Activated T-cell treated with anti-CD3 and anti-CD28 coated beads, Interleukin-2, amount 50 U/mL, for 24 hours (primary cell): ENCODE measurements at places on chromosomes 16 and 17.

DNA sequence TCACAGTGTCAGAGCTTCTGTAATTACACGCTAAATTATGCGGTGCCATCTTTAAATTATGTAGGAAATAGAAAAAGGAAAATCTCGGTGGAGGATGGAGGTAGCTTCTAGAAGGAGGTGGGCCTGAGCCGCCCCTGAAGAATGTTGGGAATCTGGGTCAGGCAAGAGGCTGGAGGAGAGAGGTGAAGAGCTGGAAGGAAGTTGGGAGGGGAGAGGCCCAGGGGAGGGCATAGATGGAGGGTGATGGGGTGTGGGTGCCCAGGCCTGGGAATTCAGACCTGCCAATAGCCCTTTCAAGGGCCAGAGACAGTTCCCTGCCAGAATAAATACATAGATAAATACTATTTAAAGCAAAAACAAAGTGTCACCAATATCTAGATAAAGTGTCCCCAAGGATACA is 415.0 kb upstream of the HSBP1 start:
- no peak for DNase-seq

DNA sequence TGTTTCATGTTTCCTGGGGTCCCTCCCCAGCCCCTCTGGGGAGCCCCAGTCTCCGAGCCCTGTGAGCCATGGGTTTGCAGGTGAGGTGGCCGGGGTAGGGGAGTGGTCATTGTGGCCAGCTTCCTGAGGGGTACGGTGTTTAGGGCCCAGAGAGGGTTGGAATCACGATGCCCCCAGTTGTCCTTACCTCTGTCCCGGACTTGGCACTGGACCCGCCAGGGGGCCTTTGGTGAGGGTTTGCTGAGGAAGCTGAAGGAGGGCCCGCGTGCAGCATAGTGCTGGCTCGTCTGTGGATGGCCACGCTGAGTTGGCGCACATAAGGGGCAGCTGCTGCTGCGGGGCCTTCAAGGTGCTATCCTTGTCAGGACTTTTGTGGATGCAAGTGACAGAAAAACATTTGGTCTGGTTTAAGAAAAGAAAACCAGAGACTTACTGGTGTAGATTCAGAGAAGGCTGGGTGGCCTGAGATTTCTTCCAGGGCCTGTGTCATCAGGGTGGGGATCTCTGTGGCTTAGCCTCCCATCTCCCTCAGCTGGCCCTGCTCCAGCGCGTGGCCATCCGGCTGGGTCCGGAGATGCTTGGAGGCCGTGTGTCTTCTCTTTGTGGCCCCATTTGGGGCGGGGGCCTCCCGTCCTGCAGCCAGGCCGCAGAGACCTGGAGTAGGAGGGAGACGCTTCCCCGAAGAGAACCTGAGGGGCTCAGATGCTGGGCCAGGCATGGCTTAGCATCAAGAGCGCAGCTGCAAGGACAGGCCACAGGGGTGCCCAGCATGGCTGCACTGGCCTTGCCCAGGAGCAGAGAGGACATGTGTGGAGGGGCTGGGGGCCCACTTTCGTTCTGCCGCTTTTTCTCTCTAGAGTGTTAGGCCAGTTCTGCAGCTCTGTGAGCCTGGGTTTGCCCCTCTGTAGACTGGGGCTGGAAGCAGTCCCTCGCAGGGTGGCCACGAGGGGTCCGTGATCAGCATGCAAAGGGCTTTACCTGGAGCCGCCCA is 33.7 kb upstream of the NUDT16L1 start:
- DNase-seq = no peak

GRCh38 chr17:78527345-78527744 is 49.9 kb downstream of the DNAH17 start:
- DNase-seq = no peak

DNA sequence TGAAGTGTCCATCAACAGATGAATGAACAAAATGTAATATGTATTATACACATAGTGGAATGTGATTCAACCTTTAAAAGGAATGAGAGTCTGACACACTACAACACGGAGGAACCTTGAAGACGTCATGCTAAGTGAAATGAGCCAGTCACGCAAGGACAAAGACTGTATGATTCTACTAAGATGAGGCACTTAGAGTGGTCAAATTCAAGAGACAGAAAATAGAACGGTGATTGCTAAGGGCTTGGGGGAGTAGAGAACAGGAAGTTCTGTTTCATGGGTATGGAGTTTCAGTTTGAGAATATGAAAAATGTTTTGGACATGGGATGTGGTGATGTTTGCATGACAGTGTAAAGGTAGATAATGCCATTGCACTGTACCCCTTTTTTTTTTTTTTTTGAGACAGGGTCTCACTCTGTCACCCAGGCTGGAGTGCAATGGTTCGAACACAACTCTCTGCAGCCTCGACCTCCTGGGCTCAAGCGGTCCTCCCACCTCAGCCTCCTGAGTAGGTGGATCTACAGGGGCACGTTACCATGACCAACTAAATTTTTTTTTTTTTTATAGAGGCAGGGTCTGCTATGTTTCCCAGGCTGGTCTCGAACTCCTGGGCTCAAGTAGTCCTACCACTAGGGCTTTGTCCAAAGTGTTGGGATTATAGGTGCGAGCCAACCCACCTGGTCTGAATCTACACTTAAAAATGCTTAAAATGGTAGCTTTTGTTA is 2.9 kb upstream of the CCDC102A start:
- no peak for DNase-seq

DNA sequence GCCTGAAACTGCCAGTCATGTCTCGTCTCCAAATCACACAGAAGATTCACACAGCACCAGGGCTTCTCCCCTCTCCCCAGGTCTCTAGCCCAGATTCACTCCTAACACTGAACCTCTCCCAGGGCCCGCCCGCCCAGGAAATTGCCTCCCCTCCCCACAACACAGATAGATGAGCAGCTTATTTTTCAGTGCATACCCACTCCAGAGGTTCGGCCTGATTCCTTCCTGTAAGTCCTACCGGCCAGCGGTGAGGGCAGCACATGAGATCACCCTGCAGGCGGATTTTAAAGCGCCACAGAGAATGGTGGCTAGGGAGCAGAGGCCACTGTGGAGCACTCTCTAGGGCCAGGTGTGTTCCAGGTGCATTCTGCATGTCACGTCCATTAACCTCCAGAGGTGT is 301.8 kb downstream of the IRF8 start:
- DNase-seq = no peak

GRCh38 chr16:84738255-84739038 is 38.6 kb downstream of the USP10 start:
- peak; percentile 80 for DNase-seq

GRCh38 chr17:72699545-72699944 is 392.9 kb downstream of the SLC39A11 start:
- no peak for DNase-seq

- DNase-seq = no peak
These were observed 2.9 kb downstream of the CLEC16A start for GRCh38 chr16:10947211-10947787.

GRCh38 chr16:55328611-55329569 is 4.9 kb downstream of the IRX6 start:
- DNase-seq = no peak

GRCh38 chr17:56595831-56596690 is 2.6 kb downstream of the NOG start:
- peak; percentile 51 for DNase-seq

GRCh38 chr16:58187092-58187491 is 10.8 kb downstream of the CSNK2A2 start:
- no peak for DNase-seq

GRCh38 chr16:64754279-64754678 is 367.6 kb downstream of the CDH11 start:
- no peak for DNase-seq

- DNase-seq = peak; percentile 80
These were observed 14.4 kb downstream of the MIS12 start for GRCh38 chr17:5500589-5501391.

GRCh38 chr17:3400055-3400454 is 1.8 kb upstream of the OR1E1 start:
- DNase-seq = no peak

- DNase-seq = no peak
These were observed 31.8 kb downstream of the PITPNM3 start for GRCh38 chr17:6524520-6524919.

- DNase-seq = no peak
These were observed 377.0 kb upstream of the TNRC6C start for GRCh38 chr17:77581480-77581879.

DNA sequence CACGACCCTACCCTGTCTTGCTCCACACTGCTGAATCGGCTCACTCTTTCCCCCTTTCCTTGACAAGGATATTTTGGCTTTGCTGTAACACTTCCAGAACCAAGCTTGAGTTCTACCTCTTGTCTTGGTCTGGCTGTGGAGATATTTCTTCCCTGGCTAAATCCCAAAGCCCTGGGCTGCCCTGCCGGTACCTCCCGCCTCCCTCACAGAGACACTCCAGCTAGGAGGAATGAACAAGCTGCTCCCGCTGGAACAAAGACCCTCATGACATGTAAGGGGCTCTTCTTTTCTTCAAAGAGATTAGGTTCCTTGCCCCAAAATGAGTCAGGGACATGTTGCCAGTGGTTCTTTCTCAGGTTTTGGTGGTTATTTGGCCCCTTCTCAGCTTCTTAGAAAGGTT is 10.8 kb downstream of the INPP5K start:
- no peak for DNase-seq

- no peak for DNase-seq
These were observed 303.0 kb upstream of the IRX5 start for GRCh38 chr16:54627616-54628015.

- DNase-seq = no peak
These were observed 42.9 kb upstream of the C16orf78 start for GRCh38 chr16:49330562-49331201.

GRCh38 chr17:10556301-10557005 is 7.0 kb upstream of the MYH2 start:
- DNase-seq = no peak

DNA sequence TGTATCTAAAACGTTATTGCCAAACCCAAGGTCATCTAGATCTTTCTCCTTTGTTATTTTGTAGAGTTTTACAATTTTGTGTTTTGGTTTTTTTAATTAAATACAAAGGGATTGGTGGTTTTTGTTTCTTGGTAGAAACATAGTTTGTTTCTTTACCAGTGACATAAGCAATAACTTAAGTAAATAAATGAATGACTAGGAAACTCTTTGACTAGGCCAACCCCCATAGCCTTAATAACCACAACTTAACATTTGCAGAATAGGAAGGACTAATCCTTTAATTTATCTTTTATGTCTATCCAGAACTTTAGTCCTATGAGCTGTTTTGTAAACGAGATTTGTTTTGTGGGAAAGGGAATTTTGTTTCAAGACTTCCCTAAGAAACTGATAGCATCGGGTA is 162.5 kb downstream of the PRKCA start:
- DNase-seq = no peak

- DNase-seq = peak; percentile 27
These were observed 24.8 kb downstream of the POLR3E start for GRCh38 chr16:22322021-22322471.

- DNase-seq = peak; percentile 93
These were observed 19.3 kb upstream of the NXPH3 start for GRCh38 chr17:49556223-49556943.

- DNase-seq = no peak
These were observed 39.0 kb upstream of the CRISPLD2 start for GRCh38 chr16:84780544-84781376.

DNA sequence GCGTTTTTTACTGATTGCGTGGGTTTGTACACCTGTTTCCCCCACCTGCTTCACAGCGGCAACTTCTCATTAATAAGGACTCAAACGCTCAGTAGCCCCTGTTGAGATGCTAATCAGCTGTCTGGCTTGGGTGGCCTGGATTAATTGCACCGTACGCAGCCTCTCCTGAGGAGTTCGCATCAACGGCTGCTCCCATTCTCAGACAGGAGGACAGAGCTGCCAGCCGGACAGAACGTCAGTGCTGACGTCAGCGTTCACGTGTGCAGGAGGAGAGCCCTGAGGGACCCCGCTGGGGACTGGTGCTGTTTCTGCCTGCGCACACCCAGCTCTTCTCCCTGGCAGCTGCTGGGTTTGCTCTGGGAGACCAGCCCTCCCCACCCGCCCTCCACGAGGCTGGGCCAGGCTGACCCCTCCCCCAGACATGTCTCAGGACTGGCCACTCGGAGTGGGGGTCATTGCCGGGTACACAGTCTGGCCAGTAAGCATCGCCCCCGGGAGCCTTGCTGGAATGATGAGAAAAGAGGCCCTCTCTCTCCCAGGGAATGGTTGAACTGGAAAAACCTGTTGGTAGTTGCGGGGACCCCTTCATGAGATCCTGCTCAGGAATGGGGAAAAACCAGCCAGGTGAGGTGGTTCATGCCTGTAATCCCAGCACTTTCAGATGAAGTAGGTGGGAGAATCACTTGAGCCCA is 5.7 kb upstream of the BANP start:
- no peak for DNase-seq

DNA sequence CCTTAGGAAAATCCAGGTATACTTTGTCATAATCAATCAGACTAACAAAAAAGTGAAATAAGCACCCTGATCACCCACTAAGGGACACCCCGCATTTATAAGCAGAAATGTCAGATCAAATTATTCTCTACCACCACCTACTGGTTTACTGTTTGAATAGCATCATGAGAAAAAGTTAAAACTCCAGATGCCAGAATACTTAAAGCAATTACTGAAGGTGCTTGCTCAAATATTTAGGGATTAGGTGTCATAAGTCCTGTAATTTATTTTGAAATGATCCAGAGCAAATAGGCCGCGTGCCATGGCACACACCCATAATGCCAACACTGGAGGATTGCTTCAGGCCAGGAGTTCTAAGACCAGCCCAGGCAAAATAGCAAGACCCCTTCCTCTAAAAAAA is 2.3 kb downstream of the TOP2A start:
- no peak for DNase-seq
